ENCODE measurements at places on chromosomes 1 and 21.

GRCh38 chr1:37755951-37756560, 8.9 kb downstream of the EPHA10 start:
- ATAC-seq: no peak

- no peak for ATAC-seq
Measured at GRCh38 chr1:208225954-208226937, 17.9 kb downstream of the PLXNA2 start.

DNA sequence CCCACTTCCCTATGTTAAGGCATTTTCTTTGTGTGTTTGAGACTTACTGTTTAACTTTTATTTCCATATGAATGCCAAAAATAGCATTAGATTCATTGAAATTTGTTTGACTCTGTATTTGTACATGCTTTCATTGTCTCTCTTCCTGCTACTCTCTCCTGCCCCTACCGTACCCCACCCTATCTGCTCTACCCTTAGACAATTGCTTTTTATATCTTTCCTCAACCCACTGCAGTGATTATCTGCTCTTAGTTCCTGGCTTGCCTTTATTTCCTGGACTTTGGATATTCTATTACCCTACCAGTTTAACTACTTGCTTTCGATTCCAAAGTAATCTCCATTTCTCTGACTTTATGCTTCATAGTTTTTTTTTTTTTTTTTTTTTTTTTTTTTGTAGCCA, 10.5 kb downstream of the RAVER2 start:
- no peak for ATAC-seq

GRCh38 chr1:7575041-7575400, 196.1 kb upstream of the VAMP3 start:
- no peak for ATAC-seq

- no peak for ATAC-seq
Measured at GRCh38 chr1:167369933-167370332, 148.4 kb downstream of the CD247 start.

DNA sequence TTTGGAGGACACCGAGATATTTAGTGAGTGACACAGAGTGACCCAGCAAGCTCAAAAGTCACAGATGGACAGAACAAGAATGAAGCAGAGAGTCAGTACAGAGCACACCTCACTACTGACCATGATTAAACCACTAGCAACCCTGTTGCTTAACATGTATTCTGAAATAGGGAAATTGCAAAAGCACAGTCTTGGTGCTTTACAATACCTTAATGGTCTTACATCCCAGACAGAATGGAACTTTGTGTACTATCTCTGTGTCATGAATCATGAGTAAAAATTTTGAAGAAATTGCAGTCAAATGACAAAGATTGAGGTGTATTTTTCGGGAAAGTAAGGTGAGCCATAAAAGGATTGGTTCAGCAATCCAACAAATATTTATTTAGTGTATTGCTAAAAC, 2.7 kb upstream of the SAMSN1 start:
- ATAC-seq: no peak

DNA sequence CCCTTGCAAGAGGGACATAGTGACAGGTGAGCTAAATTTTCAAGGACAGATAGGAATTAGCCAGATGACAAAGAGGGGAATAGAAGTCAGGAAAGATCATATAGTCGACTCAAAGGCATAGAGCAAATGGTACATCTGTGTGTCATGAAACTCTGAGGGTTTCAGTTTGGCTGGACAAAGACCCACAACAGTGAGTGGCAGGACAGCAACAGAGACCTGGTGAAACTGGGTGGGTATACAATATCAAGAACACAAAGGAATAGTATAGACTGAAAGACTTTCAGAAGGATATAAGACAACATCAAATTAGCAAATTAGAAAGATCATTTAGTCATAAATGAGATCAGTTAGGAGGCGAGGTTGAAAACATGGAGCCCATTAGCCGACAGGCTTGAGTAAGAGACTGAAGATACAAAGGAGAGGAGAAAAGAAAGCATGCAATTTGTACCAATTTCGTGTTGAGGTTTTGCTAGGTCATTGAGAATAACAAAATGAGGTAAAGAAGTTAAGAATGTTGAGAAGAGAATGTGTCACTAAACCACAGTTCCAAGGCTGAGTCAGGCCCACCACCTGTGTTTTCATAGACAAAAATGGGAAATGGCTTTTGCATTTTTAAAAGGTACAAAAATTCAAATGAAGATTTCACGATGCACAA, 213.8 kb downstream of the HHIPL2 start:
- no peak for ATAC-seq

DNA sequence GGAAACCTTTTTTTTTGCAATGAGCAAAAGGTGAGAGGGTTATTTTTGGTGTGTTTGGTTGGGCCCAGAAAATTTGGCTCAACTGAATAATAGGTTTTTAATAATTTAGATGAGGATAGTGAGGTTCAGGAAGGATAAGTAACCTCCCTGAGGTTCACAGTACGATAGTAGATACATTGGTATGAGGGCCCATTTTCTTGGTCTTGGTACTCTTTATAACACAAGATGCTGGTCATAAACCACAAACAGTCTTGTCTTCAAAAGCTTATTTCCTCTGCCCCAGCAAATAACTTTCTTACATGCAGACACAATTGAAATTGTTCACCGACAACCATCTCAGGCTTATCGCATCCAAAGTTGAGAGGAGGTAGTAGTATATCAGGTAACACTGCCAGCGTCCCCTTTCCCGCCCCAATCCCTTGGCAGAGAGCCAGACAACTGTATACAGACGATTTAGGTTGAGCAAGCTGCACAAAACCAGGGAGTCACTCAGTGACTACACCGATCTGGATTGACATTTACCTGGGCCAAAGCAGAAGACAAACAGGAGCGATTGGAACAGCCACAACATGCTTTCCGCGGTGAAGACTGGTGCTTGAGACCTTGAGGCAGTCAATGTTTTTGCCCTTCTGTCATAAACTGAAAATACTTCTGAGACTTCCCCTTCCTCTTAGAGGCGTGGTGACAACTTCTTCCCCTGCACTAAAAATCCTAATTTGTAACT, at the start of gene SLAMF6:
Gene SLAMF6, minus strand, starts transcription at position 634 of the 724 bp plus-strand sequence. Its CDS starts 63 bp downstream, at position 571.
- ATAC-seq: no peak

GRCh38 chr21:31282095-31282709, 61.9 kb downstream of the TIAM1 start:
- peak; percentile 94 for ATAC-seq

GRCh38 chr1:204126956-204127355, 24.9 kb downstream of the ETNK2 start:
- ATAC-seq: no peak

- ATAC-seq: peak; percentile 81
Measured at GRCh38 chr1:42259739-42260064, 75.3 kb downstream of the FOXJ3 start.

DNA sequence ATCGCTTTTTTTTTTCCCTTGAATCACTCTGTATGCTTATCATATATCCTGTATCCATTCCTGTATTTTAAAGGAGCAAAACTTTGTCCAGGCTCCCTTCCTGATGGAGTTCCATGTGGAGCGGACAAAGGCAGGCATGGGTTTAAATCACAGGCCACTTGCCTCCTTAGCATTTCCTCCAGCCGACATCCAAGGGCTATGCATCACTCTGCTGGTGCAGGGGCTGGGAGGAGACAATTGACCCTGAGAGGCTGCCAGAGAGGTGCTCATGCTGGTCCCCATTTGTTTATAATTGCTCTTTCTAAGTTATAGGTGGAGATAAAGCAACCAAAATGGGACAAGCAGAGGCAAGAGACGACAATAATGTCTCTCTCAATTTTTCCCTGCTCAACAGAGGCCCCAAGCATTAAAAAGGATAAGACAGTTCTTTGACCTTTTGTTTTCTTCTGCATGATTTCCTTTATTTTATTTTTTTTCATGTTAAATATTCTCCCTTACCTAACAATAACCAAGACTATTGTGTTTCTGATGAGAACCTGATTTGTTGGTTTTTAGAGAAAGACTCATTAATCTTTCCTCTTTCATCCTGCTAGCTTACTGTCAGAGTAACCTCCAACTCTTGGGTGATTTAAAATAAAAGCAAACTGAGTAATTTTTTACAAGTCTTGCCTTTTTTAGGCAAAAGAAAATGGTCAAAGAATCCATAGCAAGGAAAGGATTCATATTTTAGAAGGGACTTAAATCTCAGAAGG, 353.7 kb downstream of the ADGRL2 start:
- no peak for ATAC-seq

GRCh38 chr1:211145944-211146343, 12.0 kb upstream of the KCNH1 start:
- no peak for ATAC-seq

GRCh38 chr1:110309767-110310166, 29.4 kb upstream of the RBM15 start:
- ATAC-seq: peak; percentile 39

GRCh38 chr1:214281720-214282629, 1.0 kb downstream of the SMYD2 start:
- peak; percentile 52 for ATAC-seq

GRCh38 chr1:186465946-186466345, 5.0 kb upstream of the PDC start:
- peak; percentile 67 for ATAC-seq

- peak; percentile 62 for ATAC-seq
Measured at GRCh38 chr1:183070923-183071618, 47.9 kb downstream of the LAMC1 start.

DNA sequence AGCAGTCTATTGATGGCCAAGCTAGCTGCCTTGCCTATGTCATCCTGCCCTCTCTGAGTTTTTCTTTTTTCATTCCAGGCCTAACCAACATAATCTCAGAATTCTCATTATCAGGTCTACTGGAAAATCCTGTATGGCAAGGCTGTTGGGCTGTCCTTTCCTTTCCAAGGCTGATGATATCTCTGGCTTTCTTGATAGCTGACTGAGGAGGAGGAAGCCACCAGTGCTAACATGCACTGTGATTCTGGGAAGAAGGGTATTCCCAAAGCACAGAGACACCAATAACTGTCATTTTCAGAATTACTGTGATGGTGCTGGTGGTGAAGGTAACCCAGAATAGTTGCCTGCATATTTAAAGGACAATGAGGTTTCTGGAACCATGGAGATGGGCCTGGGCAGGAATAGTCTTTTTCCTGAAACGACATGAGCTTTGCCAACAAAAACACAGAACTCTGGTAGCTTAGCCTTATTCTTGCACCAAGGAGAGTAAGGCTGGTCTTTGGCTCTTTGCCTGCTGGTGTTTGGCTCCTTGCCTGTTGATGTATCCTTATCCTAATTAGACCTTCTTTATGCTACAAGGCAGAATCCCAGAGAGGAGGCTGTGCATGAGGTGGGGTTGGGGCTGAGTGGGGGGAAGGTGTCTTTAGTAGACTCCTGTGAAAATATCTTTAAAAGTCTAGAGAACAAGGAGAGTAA, 157.4 kb downstream of the TNFSF18 start:
- peak; percentile 65 for ATAC-seq

DNA sequence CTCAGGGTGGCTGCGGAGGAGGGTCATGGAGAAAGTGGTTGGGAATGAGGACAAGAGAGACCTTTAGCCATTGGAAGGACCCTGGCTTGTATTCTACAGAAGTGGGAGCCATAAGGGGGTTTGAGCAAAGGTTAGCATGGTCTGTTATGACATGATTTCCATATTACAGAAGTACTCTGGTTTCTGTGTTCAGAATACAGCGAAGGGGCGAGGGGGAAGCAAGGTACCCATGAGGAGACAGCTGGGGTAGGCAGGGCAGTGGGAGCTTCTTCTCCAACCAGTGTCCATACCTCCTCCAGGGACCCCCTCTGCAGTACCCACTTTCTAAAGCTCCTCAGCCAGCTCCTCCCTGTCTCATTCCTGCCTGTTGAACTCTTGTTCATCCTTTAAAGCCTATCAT, 21.9 kb upstream of the KCNE1 start:
- ATAC-seq: no peak

GRCh38 chr1:75630004-75630594, 19.2 kb upstream of the SLC44A5 start:
- ATAC-seq: no peak

DNA sequence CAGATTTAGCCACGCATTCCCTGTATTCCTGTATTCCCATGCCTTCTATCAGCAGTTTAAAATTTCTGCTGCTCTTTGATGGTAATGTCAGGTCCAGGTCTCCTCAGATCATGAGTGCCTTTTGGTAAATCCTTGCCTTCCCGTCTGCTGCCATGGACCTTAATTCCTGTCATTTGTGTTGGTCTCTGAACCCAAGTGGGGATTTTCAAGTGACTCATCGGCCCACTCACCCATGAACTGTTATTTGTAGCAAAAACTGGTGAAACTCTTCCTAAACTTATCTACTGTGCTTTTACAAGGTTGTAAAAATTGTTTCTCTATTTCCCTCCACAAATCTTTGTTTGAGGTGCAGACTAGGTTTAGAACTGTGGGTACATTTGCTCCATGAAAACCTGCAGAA, 47.4 kb downstream of the ACTN2 start:
- no peak for ATAC-seq

- no peak for ATAC-seq
Measured at GRCh38 chr1:186531561-186532165, 70.7 kb upstream of the PDC start.

DNA sequence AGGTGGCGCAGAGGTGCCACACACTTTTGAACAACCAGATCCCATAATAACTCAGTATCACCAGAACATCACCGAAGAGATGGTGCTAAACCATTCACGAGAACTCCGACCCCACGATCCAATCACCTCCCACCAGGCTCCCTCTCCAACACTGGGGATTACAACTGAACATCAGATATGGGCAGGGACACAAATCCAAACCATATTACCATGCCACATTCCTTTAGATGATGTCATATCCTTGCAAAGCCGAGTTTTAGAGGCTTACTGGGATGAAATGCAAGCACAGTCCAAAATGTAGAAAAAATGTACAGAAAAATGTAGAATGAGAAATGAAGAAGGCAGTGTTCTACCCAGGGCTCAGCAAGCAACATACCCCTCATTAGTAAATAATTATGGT, 64.7 kb downstream of the SGIP1 start:
- peak; percentile 97 for ATAC-seq

DNA sequence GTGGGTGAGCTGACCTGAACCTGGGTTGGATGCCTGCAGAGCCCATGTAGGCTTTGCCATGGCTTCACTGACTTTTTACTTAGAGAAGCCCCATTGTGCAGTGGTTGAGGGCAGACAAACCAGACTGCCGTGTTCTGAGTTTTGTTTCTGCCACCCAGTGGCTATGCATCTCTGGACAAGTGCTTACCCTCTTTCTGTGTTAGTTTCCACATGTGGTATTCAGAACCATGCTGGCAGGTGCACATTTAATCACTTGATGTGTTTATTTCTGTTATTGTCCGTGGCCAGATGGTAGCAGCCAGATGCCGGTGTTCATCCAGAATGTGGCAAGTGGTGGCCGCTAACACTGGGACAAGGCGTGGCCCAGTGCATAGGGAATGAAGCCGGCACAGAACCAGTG, 10.3 kb upstream of the PTPN7 start:
- ATAC-seq: no peak

DNA sequence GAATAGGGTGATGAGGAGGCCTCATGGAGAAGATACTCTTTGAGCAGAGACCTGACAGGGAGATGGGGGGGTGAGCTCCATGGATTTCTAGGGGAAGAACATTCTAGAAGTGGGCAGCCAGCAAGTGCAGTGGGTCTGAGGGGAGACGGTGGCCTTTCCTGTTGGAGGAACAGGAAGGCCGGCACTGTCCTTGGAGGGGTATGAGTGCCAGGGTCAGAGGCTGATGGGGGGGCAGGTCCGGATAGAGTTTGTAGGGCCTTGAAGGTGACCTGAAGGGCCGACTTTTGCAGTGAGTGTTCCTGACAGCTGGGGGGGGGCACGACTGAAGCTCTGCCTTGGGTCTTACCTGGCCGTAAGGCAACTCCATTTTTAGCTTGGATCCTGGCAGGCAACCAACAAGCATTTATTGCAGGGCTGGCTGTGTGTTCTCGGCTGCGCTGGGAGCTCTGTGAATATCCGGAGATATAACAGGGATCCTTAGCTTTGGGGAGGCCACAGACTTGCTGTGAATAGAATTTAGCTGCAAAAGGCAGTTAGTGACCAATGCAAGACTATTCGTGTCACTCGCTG, 130.6 kb downstream of the MRPS6 start:
- ATAC-seq: no peak
